ENCODE measurements at places on chromosomes 6 and 20.

- no peak for DNase-seq
Measured at GRCh38 chr6:40688214-40688761, 101.1 kb upstream of the LRFN2 start.

DNA sequence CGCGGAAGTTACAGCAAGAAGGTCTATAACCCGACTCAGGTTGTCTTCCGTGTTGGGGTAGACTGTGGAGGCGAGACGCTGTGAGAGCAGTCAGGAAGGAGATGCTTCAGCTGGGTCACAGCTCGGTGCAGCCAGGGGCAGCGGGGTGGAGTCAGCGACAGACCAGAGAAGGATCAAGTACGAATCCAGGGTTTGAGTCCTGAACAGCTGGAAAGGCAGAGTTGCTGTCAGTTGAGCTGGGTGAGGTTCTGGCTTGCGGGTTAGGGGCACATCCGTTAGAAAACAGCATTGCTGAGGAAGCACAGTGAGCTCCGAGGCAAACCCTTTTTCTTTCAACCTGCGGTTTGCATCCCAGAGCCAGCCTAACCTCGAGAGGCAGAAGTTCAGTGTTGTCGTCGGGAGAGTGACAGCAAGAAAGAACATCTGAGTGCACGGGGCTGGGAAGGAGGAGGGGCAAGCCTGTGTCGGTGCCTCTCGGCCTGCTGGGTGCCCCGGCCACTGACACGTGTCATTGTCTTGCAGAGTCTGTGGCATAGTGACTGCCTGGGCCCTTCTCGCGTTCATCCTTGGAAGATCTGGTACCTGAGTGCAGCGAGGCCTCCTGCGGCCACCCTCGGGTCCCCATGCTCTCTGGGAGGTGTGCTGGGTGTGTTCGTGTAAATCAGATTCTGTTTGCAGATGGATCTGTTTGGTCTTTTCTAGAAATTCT is 20.0 kb downstream of the PNLDC1 start:
- DNase-seq, result no peak

GRCh38 chr6:109799664-109800063 is 108.6 kb downstream of the FIG4 start:
- no peak for DNase-seq

- no peak for DNase-seq
Measured at GRCh38 chr6:31365864-31366263, 8.9 kb upstream of the HLA-B start.

GRCh38 chr6:118249680-118250079 is 298.4 kb upstream of the PLN start:
- DNase-seq, result no peak

DNA sequence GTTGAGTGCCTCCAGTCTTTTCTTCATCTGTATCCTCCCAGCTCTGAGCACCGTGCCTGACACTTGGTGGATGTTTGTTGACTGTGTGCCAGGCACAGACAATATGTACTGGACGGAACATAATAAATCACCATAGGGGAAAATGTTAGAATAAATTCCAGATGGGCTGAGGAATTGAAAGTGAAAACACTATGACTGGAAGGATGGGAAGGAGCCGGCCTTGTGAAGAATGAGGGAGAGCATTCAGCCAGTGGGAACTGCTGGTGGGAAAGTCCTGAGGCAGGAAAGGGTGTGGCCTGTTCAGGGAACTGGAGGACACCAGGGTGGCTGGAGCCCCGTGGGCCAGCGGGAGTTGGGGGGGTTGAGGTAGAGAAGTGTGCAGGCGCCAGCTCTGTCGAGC is 75.4 kb downstream of the MTHFD1L start:
- no peak for DNase-seq
